ENCODE measurements at places on chromosomes 2 and 18.

DNA sequence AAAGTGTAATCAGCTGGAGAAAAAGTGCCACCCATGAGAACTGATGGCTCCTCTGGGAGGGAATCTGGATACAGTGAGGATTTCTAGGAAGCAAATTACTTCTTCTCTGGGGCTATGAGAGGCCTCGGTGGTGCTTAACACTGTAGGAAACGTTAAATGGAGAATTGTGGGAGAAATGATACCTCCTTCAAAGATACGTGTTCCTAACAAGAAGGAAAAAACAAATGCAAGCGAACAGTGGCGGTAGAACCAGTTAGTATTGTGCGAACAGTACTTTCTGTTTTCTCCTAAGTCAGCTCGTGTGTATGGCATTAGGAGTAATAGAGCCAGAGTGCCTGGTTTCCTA is 587 bp upstream of the MTIF2 start:
- peak; percentile 21 for DNase-seq

- DNase-seq, result peak; percentile 31
Observed at GRCh38 chr2:96340493-96341414, 5.2 kb downstream of the NCAPH start.

GRCh38 chr2:233029321-233029720 is 3.2 kb upstream of the NEU2 start:
- no peak for DNase-seq

DNA sequence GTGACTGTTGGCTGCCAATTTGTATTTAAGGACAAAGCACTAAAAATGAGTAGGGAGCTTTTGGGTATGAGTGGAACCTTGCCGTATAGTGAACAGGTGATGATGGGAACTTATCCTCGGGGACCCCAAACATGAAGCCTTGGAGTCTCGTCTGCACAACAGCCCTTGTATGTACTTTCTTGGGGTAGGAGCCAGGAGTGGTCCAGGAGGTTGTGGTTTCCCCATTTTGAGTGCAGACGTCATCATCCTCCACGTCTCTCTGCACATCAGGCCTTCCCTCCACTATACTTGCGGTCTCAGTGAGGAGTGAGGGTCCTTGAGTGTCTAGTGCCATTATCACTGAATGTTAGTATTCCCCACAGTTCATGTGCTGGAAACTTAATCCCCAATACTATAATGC is 101.5 kb upstream of the HS6ST1 start:
- no peak for DNase-seq

GRCh38 chr2:88590998-88591613 is 36.2 kb downstream of the EIF2AK3 start:
- DNase-seq, result peak; percentile 83
